ENCODE measurements at places on chromosomes 4 and X.
A peak's percentile ranks its signal among the peaks of the same experiment; 100 is the strongest.

DNA sequence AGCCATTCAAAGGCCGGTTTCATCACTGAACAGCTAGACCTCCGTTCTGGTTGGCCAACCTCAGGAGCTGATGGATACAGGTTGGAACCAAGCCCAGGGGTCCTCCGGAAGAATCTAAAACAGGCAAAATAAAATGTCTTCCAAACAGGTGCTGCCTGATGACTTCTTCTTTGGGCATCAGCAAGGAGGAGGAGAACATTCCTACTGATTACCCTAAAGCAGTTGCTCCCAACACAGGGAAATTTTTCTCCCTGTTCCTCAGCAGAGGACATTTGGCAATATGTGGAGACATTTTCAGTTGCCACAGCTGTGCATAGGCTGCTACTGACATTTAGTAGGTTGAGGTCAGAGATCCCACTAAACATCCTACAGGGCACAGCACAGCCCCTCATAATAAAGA, 319.3 kb upstream of the PPARGC1A start:
- DNase-seq = no peak

- DNase-seq = no peak
These were observed 8.0 kb upstream of the HERC5 start for GRCh38 chr4:88448889-88449288.

- no peak for DNase-seq
These were observed 102.0 kb downstream of the FNIP2 start for GRCh38 chr4:158870626-158871334.

DNA sequence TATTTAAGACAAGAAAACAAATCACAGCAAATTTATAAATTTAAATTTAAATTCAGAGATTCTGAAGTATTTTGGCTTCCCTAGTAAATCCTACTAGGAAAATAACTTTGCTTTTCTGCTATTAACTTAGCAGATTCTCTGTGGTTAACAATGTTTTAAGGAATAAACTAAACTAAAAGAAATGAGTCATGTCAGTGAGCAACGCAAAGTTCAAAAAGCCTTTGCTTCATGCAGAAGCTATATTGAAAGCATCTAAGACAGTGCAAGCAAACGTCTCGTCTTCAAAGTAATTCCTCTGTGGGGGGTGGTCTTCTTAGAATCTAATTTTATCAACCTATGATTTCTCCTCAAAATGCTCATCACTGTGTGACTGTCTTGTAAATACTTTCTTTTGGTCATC, 30.1 kb downstream of the GABRB1 start:
- DNase-seq = peak; percentile 8

- DNase-seq = no peak
These were observed 26.1 kb upstream of the VMA21 start for GRCh38 chrX:151370906-151371305.

DNA sequence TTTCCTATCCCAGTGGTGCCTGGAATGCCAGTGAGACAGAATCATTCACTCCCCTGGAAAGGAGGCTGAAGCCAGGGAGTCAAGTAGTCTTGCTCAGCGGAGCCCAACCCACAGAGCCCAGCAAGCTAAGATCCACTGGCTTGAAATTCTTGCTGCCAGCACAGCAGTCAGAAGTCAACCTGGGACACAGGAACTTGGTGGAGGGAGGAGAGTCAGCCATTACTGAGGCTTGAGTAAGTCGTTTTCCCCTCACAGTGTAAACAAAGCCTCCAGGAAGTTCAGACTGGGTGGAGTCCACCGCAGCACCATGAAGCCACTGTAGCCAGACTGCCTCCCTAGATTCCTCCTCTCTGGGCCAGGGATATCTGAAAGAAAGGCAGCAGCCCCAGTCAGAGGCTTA, 283.2 kb upstream of the CPEB2 start:
- DNase-seq = no peak

Data from hepatic stellate cell (primary cell).